ENCODE measurements at places on chromosomes 4 and X.
A peak's percentile ranks its signal among the peaks of the same experiment; 100 is the strongest.

DNA sequence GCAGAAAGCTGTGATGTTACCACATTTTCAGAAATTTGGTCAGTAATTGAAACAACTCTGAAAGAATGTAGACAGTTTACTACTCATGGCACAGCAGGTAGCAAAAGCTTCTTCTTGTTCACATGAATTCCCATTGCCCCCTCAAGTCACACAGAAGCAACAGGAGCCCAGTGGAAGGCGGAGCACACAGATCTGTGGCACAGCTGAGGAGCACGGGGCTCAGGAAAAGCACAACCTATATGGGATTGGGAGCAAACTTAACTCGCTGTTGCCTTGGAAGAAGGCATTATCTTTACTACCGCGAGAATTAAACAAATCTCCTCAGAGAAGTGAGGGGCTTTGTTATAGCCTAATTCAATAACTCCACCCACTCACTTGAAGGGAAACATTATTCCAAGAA lies 358.5 kb downstream of the SPOCK3 start:
- DNase-seq = no peak

GRCh38 chrX:50971395-50971794 lies 60.9 kb downstream of the BMP15 start:
- peak; percentile 13 for DNase-seq

- no peak for DNase-seq
Measured at GRCh38 chrX:32894679-32895078, 316.7 kb downstream of the DMD start.

GRCh38 chr4:98287328-98287727 lies 26.1 kb downstream of the RAP1GDS1 start:
- DNase-seq = no peak

GRCh38 chrX:107571296-107571998 lies 56.9 kb upstream of the PRPS1 start:
- DNase-seq = peak; percentile 93

- peak; percentile 85 for DNase-seq
Measured at GRCh38 chr4:158159054-158159717, 13.6 kb downstream of the GASK1B start.

- no peak for DNase-seq
Measured at GRCh38 chrX:9414416-9414815, 50.4 kb upstream of the TBL1X start.

DNA sequence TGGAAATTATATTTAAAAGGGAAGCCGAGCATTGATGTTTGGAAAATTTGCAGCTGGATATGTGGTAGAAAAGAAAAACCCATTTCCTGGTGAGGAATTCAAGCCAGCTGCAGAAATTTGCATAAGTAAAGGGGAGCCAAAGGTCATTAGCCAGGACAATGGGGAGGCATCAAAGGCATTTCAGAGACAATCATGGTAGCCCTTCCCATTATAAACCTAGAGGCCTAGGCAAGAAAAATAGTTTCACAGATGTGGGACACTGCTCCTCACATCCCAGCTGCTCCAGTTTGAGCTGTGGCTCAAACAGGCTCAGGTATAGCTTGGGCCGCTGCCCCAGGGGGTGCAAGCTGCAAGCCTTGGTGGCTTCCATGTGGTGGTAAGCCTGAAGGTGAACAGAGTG lies 35.8 kb downstream of the NAP1L3 start:
- DNase-seq = no peak

DNA sequence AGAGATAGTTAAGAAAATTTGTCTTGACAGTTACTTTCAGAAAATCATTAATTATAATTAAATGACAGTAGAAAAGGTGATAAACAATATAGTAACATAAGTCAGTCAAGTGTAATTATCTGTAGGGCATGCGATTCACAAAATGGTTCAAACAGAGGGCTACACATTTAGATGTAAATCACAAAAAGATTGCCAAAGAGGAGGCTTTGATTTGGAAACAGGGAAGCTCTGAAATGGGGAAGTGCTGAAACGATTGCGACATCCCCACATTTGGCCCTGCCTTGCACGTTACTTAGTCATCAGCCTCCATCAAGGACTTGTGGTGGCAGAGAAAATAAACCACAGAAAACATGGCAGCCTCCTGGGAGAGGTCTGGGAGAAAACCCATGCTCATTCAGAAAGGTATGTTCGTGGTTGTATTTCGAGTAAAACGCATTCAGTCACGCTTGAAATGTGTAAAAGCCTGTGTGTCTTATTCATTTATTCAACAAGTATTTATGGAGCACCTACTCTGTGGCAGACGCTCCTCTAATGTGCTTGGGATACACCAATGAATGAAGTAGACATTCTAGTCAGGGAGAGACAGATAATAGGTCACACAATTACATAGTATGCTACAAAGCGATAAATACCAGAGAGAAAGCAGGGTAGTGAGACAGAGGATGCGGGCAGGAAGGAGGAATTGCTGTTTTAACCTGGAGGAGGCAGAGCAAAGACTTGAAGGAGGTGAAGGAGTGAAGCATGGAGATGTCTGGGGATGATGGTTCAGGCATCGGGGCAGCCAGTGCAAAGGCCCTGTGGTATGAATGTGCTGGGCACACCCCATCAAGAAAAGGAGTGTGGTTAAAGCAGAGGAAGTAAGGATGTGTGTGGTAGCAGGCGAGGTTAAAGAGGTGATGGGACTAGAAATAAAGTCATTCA lies 7.8 kb downstream of the RBM47 start:
- peak; percentile 97 for DNase-seq

DNA sequence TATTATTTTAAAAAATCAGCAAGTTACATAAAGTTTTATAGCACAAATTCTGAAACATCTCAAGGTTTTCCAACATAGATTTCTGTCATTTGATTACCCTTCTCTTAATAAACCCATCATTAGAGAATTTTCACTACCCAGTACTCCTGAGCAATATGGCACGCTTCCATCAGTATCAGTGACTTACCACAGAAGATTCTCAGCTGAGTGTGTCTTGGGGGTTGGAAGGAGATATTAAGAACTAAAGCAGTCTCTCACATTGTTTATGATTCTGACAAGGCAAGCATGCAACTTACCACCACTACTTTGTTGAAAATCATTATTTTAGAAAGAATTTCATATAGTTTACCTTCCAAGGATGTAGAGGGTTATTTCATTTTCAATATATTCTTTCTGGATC lies 67.7 kb downstream of the INPP4B start:
- DNase-seq = peak; percentile 32

- no peak for DNase-seq
Measured at GRCh38 chrX:30327762-30328161, 18.6 kb upstream of the NR0B1 start.

GRCh38 chrX:107610667-107611066 lies 17.6 kb upstream of the PRPS1 start:
- no peak for DNase-seq

- DNase-seq = no peak
Measured at GRCh38 chr4:77843628-77844027, 19.0 kb upstream of the MRPL1 start.

DNA sequence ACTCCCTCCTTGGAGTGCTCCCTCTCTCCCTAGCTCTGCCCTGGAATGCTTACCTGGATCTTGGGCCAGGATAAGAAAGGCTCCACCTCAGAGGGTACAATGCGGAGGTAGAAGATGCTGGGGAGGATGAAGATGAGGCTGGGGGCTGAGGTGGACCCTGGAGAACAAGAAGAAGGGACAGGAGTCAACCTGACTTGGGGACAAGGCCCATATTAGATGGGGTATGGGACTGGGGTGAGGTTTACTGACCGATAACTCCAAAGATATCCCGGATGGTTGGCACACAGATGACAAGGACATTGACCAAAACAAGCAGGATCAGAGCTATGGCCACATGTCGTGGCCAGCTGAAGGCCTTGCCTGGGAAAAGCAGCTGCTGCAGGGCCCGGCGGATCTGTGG lies 10.6 kb downstream of the SLC38A5 start:
- no peak for DNase-seq

- DNase-seq = peak; percentile 12
Measured at GRCh38 chr4:125702406-125702805, 387.7 kb downstream of the FAT4 start.

DNA sequence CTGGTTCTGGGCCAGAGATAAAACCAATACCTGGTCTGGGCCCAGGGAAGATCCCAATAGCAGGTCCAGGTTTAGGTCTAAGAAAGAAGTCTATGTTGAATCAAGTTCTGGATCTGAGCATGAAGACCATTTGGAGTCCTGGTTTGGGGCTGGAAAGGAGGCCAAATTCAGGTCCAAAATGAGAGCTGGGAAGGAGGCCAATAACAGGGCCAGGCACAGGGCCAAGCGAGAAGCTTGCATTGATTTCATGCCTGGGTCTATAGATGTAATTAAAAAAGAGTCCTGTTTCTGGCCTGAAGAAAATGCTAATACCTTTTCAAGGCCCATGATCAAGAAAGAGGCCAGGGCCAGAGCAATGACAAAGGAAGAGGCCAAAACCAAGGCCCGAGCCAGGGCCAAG lies 3.4 kb downstream of the GPRASP1 start:
- no peak for DNase-seq

- no peak for DNase-seq
Measured at GRCh38 chr4:30265716-30266115, 454.5 kb upstream of the PCDH7 start.

GRCh38 chr4:94359838-94360237 lies 17.2 kb upstream of the HPGDS start:
- DNase-seq = no peak

DNA sequence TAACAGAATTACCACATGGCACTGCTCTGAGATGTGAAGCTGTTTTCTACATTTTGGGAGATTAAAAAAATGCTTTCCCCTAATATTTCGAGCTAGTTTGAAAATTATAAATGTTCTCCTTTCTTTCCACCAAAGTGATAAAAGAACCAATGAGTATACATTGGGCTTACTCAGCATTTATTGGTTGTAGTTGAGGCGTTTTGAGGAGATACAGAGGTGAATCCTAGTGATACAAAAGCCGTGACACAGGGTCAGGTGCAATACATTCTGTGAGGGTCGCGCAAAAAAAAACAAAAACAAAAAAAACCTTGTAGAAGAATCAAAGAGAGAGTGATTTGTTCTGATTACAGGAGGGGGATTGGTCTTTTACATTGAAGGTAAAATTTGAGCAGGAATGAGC lies 32.4 kb upstream of the CYP4V2 start:
- no peak for DNase-seq

DNA sequence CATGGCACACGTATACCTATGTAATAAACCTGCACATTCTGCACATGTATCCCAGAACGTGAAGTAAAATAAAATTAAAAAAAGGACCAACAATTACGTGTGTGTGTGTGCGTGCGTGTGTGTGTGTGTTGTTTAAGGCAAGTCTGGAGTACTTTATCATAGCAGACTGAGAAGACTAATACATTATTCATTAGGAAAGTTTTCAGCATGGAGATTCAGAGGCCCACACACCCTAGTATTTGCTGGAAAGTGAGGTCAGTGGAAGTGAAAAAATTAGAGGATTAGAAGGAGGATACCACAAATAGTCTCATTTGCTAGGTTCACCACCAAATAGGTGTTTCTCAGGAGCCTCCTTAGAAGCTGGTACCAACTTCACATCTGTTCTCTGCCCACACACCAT lies 457.1 kb upstream of the CPEB2 start:
- DNase-seq = no peak

- peak; percentile 60 for DNase-seq
Measured at GRCh38 chr4:94758700-94759399, 1.1 kb downstream of the BMPR1B start.

DNA sequence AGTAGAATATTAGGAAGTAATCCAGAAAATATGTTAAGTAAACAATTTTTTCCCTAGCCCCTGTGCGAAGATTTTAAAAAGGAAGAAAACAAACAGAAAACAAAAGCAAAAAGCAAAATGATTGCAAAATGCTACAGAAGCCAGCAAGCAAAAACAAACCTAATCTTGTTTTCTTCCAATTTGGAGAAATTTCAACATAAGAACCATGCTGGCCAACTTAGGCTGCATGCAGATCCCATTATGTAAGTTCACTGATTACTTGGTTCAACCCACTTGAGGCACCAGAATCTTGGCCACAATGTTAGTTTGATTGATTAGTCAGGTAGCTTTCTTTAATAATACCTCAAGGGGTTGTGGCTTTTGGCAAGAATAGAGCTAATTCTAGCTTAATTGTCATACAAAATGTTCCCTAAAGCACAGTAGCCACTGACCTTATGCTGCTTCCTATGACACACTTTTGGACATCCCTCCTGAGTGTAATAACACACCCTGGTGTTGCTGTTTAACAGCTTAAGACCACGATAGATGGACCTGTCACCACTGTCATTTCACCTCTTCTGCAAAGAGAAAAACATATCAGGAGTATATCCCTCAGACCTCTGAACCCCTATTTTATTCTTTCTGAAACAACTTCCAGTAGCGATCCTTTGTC lies 2342.1 kb downstream of the PCDH7 start:
- DNase-seq = no peak

- peak; percentile 100 for DNase-seq
Measured at GRCh38 chrX:20141281-20142220, at the start of gene EIF1AX. Gene EIF1AX, minus strand, starts transcription at chrX:20141838. Its CDS starts 198 bp downstream, at chrX:20141640.

- no peak for DNase-seq
Measured at GRCh38 chrX:131827935-131828334, 195.2 kb upstream of the STK26 start.

- peak; percentile 61 for DNase-seq
Measured at GRCh38 chr4:10107111-10108091, 9.2 kb downstream of the WDR1 start.

DNA sequence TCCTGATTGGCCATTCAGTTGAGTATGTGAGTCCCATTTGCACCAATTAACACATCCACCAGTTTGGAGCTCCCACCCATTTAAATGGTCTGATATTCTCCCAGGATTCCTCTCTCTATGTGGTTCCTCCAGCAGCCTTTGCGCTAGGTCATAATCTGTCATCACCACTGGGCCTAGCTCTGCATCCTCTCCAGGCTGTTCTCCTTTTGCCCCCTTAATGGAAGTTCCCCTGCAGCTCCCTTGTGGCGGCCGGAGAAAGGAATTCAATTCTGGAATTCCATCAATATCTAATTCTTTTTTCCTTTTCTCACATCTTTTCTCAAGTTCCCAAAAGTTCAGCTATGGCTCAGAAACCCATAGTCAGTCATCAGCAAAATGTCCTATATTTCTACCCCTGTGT lies 2184.4 kb upstream of the AGA start:
- no peak for DNase-seq

GRCh38 chr4:56317749-56318148 lies 69.5 kb downstream of the AASDH start:
- DNase-seq = no peak

- DNase-seq = no peak
Measured at GRCh38 chrX:20654596-20655106, 387.9 kb upstream of the RPS6KA3 start.

Data from astrocyte of the hippocampus (primary cell).